ENCODE measurements at places on chromosomes 11 and 22.

GRCh38 chr11:65640483-65641296 is 2.8 kb downstream of the SIPA1 start:
- no peak for DNase-seq

DNA sequence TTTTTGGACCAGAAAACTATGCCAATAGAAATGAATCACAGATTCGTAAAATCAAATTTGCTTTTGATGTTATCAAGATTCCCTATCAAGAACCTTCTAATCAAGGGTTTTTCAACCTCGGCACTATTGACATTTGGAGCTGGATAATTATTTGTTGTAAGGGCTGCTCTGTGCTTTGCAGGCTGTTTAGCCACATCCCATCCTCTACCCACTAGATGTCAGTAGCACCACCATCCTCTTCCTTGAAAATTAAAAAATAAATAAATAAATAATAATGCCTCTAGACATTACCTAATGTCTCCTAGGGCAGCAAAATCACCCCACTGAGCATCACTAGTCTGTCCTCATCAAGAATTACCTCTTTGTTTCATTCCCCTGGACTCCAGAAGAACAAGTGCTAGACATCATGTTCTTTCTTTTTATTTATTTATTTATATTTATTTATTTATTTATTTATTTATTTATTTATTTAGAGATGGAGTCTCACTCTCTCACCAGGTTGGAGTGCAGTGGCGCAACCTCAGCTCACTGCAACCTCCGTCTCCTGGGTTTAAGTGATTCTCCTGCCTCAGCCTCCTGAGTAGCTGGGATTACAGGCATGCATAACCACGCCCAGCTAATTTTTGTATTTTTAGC is 744.7 kb downstream of the KCNA4 start:
- no peak for DNase-seq

DNA sequence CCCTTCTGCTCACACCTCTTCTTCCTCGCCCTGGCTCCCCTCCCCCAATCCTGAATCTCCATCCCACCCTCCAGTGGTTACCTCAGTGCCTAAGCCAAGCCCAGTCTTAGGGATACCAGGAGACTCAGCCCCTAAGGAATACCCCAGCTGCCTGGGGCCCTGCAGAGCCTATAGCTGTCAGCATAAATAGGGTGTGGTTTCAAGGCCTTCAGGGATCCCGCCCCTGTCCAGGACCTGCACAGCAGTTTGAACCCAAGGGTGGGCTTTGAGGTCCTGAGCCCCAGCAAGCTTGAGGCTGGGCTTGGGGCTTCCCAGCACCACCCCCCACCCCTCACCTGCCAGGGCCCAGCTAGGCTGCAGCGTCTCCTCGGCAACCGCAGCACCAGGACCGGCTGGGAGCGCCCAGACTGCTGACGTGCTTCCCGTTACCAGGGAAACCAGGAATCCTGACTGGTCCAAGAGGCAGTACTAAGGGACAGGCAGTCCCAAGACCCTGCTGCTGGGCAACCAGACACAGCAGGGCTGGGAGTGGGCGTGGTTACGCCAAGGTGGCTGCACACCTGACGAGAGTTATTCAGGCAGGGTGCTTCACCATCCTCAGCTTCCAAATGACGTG is 13.7 kb downstream of the APBB1 start:
- DNase-seq: no peak

GRCh38 chr22:38276166-38276565 is 3.4 kb upstream of the TMEM184B start:
- DNase-seq: no peak

GRCh38 chr11:128779036-128779435 is 85.2 kb downstream of the FLI1 start:
- DNase-seq: no peak

GRCh38 chr11:59011655-59012397 is 72.5 kb downstream of the GLYATL1 start:
- no peak for DNase-seq

DNA sequence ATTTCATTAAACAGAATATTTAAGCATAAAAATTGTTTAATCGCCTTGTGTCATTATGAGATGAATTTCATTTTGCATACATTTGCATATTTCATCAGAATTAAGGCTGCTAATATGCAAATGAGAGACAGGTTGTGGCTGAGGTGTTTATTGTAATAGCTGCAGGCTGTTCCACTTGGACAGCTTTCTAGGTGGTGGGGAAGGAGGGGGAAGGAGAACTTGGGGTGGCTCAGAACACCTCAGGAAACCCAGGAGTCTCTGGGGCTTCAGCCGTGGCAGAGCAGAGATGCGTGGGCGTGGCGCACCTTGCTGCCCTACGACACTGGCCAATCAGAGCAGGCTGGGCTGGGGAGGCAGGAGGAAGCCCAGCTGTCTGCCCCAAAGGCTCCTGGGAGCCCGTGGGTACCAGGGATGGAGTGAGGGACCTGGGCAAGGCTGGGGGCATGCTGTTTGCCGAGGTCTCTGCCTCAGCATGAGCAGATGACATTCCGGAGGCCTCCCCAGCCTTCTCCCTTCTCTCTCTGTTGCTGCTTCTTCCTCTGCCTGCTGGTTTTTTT is 542.9 kb downstream of the MN1 start:
- no peak for DNase-seq

DNA sequence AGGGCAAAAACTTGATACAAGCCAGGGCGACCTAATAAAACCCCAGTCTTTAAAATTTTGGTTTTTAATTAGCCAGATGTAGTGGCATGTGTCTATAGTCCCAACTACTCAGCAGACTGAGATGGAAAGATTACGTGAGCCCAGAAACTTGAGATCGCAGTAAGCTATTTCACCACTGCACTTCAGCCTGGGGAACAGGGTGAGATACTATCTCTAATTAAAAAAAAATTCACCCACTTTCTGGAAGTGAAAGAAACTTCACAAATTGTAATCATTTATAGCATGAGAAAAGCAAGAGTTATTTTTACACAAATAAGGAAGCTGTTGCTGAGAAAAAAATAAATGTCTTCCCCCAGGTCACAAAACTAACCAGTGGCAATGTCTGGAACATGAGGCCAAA is 882 bp upstream of the GLYATL2 start:
- DNase-seq: no peak

DNA sequence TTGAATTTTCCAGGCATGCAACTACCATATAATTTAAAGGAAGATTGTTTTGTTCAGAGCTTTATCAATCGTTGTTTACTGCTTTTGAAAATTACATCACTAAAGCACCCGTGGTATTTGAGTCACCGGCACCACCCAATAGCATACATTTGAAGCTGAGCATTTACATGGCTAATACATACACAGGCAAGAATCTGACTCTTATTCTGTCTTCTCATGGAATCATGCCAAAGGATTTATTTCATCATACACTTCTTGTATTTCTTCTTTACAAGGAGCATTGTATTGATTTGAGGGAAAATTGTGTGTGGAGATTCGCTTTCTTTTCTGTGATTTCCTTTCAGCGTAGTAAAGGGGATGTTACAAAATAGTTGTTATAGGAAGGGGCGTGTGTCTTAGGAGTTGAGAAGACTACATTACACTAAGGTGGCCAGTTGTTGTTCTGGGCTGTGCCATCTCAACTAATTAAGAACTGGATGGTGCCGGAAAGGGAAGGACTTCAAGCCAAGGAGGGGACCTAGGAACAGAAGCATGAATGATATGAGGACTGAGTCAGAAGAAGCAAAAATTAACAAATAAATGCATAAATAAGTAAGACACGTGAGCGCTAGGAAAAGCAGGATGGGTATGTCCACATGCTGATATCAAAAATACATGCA is 12.9 kb upstream of the CD3E start:
- no peak for DNase-seq

DNA sequence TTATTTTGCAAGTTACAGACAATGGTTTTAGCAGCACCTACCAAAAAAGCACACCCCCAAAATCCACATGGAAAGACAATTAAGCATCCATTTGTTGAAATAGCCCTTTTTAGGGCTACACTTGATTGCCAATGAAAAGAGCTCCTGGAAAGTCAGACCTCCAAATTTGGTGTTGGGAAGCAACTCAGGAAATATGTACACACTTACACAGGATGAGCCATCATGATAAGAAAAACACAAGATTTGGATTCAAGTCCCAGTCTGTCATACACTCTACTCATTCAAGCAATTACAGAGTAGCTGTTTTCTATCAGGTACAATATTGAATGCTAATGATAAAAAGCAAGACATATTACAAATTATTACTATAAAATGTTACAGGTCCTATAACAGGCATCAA is 31.5 kb downstream of the FAM168A start:
- DNase-seq: no peak

GRCh38 chr11:14881576-14882193 is 10.3 kb downstream of the CYP2R1 start:
- no peak for DNase-seq

DNA sequence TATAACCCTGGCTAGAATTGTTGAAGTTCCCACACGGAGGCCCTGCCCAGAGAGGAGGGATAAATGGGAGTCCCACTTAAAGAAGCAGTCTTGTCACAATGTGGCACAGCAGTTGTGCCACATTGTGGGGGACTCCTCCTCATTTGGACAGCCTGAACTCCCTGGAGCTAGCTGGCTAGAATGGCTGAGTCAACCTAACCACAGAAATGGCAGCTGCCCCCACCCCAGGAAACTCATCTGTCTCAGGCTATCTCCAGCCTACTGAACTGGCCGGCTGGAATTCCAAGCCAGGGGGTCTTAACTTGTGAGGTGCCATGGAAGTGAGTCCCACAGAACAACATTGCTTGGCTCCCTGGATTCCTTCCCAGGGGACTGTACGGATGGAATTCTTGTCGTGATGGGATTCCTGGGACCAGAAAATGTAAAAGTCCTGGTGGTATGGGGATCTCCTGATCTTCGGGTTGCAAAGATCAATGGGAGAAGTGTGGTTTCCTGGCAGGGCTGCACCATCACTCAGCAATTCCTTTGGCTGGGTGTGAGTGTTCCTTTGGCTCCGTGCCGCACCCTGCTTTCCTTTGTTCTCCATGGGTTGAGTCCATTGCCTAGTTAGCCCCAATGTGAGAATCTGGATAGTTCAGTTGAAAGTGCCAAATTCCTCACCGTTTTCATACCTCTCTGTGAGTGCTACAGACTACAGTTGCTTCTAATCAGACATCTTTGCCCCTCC is 791.2 kb upstream of the FAT3 start:
- DNase-seq: no peak

- no peak for DNase-seq
These were observed 30.0 kb upstream of the TLCD5 start for GRCh38 chr11:120295099-120295498.

GRCh38 chr11:108669711-108670110 is 4.8 kb downstream of the DDX10 start:
- DNase-seq: no peak

All from stimulated activated CD4-positive, alpha-beta T cell treated with anti-CD3 and anti-CD28 coated beads, TNF-alpha, amount 100 ng/mL, for 24 hours (primary cell).